Left ventricle myocardium inferior (tissue), 1 donor: ENCODE measurements at places on chromosomes 6 and 20. TPM values are rescaled to one million over a fixed set of nuclear protein-coding genes. Genes with fewer than 3 reads are reported as not detected.

GRCh38 chr6:44826025-44826676 lies 438.6 kb downstream of the CDC5L start:
- no peak for DNase-seq

- DNase-seq: peak; percentile 63
Measured at GRCh38 chr6:20182926-20183521, 29.2 kb downstream of the MBOAT1 start.

DNA sequence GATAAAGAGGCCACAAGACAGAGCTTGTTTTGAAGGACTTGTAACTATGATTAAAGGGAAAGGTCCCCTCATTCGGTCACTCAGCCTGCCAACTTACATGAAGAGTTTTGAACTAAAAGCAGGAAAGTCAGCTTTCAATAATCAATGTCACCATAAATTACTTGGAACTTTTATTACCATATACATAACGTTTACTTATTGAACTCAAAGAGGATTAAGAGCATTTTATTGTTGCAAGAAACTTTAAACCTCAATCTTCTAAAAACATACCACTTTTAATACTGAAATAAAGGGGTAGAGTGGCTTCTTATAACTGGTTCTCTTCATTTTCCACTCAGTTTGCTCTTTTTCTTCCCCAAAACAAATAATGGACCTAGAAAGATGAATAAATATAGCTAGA lies 65.1 kb downstream of the CNKSR3 start:
- no peak for DNase-seq

CYP39A1 gene
- total RNA-seq: 5.4 TPM

GRCh38 chr6:23526526-23526925 lies 599.5 kb upstream of the NRSN1 start:
- DNase-seq: no peak

CLPSL2 gene
- total RNA-seq: not detected

GRCh38 chr6:141688916-141689315 lies 443.8 kb upstream of the GJE1 start:
- no peak for DNase-seq

DNA sequence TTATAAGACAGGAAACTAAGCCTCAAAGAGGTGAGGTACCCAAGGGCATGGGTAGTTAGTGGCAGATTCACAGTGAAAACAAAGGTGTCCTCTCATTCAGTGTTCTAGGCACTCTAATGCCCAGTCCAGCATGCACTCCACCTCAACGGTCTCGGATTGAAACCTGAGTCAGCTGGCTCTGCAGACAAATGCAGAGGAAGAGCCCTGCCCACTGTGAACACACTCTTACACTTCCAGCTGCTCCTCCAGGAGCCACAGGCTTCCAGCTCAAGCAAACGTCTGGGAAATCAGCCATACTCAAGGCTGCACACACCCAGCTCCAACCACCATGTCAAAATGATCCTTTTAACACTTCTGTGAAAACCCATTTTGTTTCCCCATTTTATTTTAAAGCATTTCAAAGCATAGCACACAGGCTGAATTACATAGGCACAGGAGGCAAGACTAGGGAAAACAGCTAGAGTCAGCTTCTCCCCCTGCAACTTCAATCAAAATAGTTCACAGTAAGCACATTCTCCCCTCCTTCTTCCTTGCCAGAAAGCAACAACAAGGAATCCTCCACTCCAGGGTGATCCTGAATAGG lies 3.0 kb upstream of the IL17A start:
- no peak for DNase-seq

DNA sequence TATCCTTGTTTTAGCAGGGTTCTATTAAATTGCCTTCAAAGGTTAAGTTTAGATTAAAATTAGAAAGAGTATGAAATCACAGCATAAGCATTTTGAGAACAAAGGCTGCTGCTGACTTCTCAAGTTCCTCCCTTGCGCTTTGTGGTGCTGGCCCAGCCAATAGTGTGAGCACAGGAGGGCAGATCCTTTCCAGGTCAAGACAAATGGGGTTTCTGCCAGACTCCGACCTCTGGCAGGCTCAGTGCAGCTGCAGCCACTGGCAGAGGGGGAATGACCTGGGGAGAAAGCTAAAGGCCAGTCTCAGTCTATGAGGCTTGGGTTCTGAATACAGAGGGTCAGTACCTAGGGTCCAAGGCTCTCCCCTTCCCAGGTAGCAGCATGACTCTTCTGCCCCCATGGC lies 27.0 kb downstream of the CLIC5 start:
- DNase-seq: peak; percentile 61

PTK7 gene
- 2.6 TPM for total RNA-seq
